ENCODE measurements at places on chromosomes 6 and 20.
A peak's percentile ranks its signal among the peaks of the same experiment; 100 is the strongest.

- no peak for DNase-seq
Measured at GRCh38 chr20:41072190-41072863, 43.7 kb downstream of the TOP1 start.

- DNase-seq = no peak
Measured at GRCh38 chr6:168908887-168909286, 344.8 kb downstream of the THBS2 start.

GRCh38 chr20:23637282-23638221 is at the start of gene CST3:
Gene CST3, minus strand, starts transcription at chr20:23637955. Its CDS starts 93 bp downstream, at chr20:23637862.
- DNase-seq = peak; percentile 85

DNA sequence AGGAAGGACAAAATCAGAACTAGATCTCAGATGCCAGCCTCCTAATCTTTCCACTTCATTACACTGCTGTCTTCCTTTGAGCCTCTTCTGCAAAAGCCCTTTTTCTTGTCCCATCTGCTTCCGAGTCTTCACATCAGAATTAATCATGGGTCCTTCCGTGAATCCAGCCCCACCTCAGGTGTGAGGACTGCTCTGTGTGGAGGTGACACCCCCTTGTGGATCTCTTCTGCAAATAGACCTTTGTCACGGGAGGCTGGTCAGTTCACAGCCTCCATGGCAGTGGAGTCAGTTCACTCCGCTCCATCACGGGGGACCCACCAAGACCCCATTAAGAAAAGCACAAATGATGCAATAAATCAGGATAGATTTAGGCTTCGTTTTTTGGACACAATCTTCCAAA is 171.1 kb downstream of the ADAT2 start:
- DNase-seq = no peak

GRCh38 chr6:96065213-96065612 is 49.4 kb downstream of the FUT9 start:
- DNase-seq = no peak

DNA sequence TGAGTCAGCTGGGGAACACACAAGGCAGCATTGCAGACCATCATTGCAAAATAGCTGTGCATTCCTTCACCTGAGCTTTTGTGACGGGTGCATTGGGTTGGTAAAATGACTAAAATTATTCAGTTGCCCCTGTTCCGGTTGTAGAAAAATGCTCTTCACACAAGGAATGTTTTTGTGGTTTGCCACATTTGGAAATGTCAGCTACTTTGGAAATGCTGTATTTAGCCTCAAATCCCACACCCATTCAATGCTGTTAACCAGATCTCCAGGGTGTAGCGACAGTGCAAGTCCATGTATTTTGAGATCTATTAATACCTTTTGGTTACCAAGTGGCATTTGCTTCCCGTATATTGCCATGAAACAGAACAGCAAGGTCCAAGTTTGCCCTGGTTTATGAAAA is 201.2 kb downstream of the FOXA2 start:
- DNase-seq = no peak

DNA sequence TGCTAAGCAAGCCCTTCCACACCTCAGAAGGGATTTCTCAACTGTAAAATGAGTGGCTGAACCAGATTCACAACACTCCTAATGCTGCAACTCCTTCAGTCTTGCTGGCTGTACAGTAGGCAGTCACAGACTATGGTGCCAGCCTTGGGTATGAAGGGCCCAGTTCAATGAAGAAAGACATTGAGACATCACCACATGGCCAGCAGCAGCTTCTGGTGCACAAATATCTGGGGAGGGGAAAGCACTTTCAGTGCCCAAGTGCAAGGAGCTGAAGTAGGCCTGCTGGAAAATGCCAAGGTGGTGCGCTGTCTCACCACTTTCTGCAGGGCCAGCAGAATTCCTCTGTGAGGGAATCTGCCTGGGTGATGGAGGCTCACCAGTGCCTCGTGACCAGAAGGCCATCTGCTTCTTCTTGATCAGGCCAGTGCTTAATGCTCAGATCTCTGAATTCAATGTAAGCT is 1.8 kb downstream of the PLA2G7 start:
- DNase-seq = no peak

DNA sequence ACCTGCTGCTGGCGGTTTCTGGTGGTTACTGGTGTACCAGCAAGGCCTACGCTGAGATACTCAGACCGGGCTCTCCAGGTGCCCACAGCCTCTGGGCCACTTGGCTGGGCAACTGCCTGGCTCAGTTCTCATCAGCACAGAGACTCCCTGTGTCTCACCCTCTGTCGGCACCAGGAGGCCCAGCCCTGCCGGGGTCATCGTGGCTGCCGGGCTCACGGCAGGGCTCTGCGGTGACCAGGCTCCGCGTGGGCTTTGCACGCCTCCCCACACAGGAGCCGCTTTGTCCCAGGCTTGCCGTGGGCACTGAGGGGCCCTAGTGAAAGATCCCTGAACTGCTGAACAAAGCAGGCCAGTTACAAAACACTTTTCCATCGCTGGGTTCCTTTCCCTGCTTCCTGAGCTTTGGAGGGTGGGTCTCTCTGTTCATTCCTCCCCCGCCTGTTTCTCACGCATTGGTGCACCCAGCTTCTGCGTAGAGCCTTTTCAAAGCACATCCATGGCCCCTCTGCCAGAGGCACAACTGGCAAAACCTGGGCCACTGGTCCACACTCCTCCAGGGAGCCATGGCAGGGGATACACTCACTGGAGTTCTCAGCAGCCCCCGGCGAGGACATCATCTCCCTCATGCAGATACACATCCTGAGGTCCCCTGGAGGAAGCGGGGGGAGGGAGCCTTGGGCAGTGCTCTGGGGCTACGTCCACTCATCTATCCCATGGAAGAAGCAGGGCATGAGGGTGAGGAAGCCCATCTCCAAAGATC is 117.0 kb downstream of the NFATC2 start:
- no peak for DNase-seq

GRCh38 chr6:137409266-137409777 is 84.9 kb downstream of the OLIG3 start:
- no peak for DNase-seq

GRCh38 chr6:131250122-131250521 is 114.9 kb downstream of the AKAP7 start:
- no peak for DNase-seq

DNA sequence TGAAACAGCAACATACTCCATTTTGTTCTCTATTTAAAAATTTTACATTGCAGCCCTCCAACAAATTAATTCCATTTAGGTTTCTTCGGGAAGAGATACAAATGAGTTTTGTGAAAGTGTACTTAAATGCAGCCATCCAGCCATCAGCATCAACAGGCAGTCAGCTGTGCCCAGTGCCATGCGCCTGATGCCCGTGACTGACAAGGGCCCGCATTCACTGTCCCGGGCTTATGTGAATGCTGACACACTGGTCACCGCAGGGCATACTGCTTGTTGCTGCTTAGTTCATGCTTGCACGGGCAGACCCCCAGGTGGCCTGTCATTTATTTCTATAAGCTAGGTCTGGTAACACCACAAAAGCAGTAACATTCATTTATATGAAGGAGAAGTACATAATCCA is 224.9 kb upstream of the QKI start:
- no peak for DNase-seq

GRCh38 chr6:34986845-34987246 is 97.8 kb downstream of the ANKS1A start:
- peak; percentile 85 for DNase-seq

DNA sequence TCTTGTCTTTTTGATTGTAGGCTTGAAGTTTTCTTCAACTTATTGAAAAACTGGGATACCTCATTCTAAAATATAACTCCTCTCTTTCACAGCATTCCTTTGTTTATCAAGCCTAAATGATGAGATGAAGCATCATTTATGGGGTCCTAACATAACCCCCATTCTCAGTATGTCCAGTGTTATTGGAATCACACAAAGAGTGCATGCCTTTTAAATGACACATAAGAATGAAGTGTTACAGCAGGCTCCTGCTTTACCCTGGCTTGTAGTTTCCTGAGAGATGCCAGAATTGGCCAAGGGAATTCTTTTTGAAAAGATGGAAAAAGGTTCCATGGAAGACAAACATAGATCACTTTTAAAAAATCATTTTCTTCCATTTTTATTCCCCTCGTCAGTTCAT is 502.4 kb downstream of the BCKDHB start:
- no peak for DNase-seq

DNA sequence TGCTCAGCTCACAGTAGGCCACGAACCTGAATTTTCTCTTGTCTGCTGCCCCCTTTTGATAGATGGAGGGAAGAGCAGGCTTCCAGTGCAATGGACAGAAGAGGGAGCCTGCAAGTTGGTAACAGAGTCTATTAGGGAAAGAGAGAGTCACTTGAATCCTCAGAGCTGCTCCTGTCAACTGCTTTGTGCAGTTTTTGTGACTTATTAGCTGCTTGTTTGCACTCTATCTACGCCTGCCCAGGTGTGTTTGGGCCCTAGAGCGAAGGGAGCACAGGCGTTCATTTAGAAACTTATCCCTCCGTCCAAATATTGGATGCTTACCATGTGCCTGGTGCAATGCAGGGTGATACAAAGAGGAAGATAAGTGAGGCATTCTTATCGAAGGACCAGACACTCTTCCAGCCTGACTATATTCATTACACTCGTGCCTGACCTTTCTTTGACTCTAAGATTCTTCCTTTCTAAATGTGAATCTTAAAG is 11.6 kb upstream of the SLC2A12 start:
- peak; percentile 78 for DNase-seq

DNA sequence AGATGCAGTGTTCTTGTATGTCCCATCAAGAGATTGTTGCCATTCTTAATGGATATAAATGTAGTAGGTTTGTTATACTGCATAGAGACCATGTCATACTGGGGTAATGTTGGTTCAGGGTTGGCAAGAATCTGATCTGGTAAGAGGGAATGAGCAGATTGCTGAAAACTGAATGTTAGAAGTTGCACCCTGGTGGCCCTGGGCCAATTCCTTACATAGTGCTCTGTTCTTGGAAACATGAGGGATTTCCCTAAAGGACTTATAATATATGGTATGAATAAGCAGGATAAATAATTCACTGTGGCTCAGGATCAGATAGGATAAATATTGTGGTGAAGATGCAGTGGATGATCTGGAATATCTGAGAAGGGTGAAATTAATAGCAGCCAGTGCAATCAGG is 70.2 kb downstream of the ANKS1A start:
- no peak for DNase-seq

- DNase-seq = peak; percentile 31
Measured at GRCh38 chr6:27617046-27617687, 144.3 kb upstream of the ZNF184 start.

GRCh38 chr6:80547827-80548226 is 441.4 kb downstream of the BCKDHB start:
- no peak for DNase-seq

DNA sequence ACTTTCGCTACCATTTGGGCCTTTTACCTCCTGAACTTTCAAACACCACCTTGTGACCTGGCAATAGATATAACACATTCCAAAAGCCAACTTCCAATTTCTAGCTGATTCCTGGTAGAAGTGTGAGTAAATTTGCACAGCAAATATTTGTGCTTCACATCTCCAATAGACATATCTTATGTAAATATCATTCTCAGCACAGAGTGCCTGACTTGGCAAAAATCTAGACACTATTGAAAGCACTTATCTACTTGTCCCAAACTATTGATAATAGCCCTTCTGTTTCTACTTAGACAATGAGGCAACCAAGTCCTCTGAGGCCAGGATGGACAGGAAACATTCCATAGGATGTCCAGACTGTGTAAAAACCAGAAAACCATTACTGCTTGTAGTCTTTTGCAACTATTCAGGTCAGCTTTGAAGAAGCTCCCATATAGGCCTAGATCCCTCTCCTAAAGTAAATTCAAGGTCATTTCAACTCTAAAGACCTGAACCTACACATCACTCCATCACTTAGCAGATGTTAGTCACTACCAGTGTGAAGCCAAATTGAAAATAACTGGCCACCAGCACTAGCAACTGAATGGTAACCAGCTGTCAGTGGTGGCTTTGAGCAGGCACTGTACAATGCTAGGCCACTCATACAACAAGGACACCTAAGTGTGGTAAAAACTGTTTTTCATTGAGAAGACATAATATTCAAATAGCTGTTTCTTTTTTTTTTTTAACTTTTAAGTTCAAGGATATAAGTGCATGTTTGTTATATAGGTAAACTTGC is 95.3 kb upstream of the RSPO3 start:
- no peak for DNase-seq

- no peak for DNase-seq
Measured at GRCh38 chr6:53066077-53066417, 843 bp downstream of the FBXO9 start.

GRCh38 chr20:43975096-43975768 is 60.6 kb downstream of the TOX2 start:
- no peak for DNase-seq

- DNase-seq = no peak
Measured at GRCh38 chr6:15547400-15547799, 115.4 kb downstream of the DTNBP1 start.

- no peak for DNase-seq
Measured at GRCh38 chr6:24207413-24207812, 81.4 kb downstream of the NRSN1 start.

- no peak for DNase-seq
Measured at GRCh38 chr20:13291157-13291556, 70.1 kb downstream of the ISM1 start.

DNA sequence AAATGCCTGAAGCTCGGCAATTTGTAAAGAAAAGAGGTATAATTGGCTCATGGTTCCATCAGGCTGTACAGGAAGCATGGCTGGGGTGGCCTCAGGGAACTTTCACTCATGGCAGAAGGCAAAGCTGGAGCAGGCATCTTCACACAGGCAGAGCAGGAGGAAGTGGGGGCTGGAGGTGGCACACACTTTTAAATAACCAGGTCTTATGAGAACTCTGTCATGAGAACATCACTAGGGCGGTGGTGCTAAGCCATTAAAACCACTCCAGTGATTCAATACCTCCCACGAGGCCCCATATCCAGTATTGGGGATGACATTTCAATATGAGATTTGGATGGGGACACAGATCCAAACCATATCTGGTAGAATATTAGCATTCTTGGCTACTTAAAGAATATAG is 345.2 kb downstream of the ARHGAP18 start:
- DNase-seq = no peak

DNA sequence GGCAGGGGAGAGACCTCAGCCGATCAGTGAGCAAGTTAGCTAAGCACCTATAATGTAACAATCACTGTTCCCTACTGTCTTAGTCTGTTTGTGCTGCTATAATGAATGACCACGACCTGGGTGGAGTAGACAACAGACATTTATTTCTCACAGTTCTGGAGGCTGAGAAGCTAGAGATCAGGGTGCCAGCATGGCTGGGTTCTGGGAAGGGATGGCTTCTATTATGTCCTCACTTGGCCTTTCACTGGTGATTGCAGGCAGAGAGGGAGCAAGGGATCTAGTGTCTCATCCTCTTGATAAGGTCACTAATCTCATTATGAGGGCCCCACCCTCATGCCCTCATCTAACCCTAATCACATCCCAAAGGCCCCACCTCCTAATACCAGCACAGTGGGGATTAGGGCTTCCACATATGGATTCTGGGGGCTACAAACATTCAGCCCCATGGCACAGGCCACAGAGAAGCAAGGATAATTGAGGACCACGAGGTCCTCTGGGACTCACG is 162.5 kb downstream of the CD83 start:
- DNase-seq = no peak

- DNase-seq = no peak
Measured at GRCh38 chr6:44185953-44186634, 27.5 kb downstream of the CAPN11 start.

- no peak for DNase-seq
Measured at GRCh38 chr20:46293084-46293483, 15.2 kb downstream of the CDH22 start.
